A549 treated with ZK216348 at 1 μM for 4 hours (cell line): ENCODE measurements at places on chromosomes 6 and 20. TPM values are rescaled to one million over a fixed set of nuclear protein-coding genes. Genes with fewer than 3 reads are reported as not detected.

GSTA2 gene
- 0.21 to 0.24 TPM in 2 of 5 replicates, not detected in the others for total RNA-seq

EPPIN gene
- total RNA-seq, result not detected in 5 replicates

BTNL2 gene
- not detected in 5 replicates for total RNA-seq

CENPW gene
- total RNA-seq, result 36.2 to 41.1 TPM (median 40.5 TPM) in 5 replicates

OR12D3 gene
- total RNA-seq, result not detected in 5 replicates

TMX4 gene
- 9.5 to 16.8 TPM (median 14.9 TPM) in 5 replicates for total RNA-seq

ZNFX1 gene
- total RNA-seq, result 20.2 to 28.1 TPM (median 25.1 TPM) in 5 replicates

HLA-DMB gene
- total RNA-seq, result 1.1 to 2.2 TPM (median 1.8 TPM) in 5 replicates

HTR1E gene
- total RNA-seq, result not detected in 5 replicates

TFAP2D gene
- not detected in 5 replicates for total RNA-seq

HLA-DOA gene
- total RNA-seq, result not detected in 5 replicates

MYMX gene
- not detected in 5 replicates for total RNA-seq

MOG gene
- total RNA-seq, result not detected in 5 replicates

CST7 gene
- not detected in 5 replicates for total RNA-seq

PRIM2 gene
- 10.9 to 15.3 TPM (median 12.3 TPM) in 5 replicates for total RNA-seq

MAFB gene
- 0.07 to 0.14 TPM (median 0.09 TPM) in 5 replicates for total RNA-seq

TMEM244 gene
- total RNA-seq, result not detected in 5 replicates
